Omental fat pad (tissue), 4 donors: ENCODE measurements at places on chromosomes 16 and 17. TPM values are rescaled to one million over a fixed set of nuclear protein-coding genes. Genes with fewer than 3 reads are reported as not detected.

CD300H gene
- total RNA-seq, result not detected

SLC2A4 gene
- total RNA-seq, result 8.9 TPM

SNTB2 gene
- 50.4 TPM for total RNA-seq

C17orf50 gene
- not detected for total RNA-seq

METTL23 gene
- total RNA-seq, result 27.6 TPM

DNA sequence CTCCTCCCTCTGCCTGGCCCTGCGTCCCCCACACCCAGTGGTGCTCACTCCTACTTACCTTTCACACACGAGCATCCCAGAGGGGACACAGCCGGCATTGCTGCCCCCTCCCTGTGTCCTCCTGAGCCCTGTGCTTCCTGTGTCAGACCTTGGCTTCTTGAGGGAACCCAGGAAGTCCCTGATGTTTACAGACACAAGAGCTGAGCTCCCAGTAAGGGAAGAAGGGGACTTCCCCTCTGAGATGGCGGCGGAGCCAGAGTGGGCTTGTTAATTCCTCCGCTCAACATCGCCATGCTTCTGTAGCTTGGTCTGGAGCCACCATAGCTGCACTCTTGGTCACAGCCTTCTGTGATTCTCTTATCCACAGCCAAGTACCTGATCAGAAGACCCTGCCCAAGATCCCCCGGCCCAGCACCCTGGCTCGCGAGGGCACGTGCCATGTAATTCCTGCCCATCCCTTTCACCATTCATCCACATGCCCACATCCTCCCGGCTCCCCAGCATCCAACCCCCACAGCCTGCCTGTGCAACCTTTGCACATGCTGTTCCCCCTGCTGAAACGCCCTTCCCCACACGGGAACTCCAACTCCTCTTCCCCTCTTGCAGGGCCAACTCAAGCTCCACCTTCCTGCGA is 127.4 kb upstream of the FOXF1 start:
- no peak for DNase-seq
